ENCODE measurements at places on chromosomes 3 and 15.

- DNase-seq: no peak
Measured at GRCh38 chr3:177928172-177928873, 607.9 kb upstream of the KCNMB2 start.

- no peak for DNase-seq
Measured at GRCh38 chr3:159649951-159650350, 338.7 kb upstream of the IL12A start.

DNA sequence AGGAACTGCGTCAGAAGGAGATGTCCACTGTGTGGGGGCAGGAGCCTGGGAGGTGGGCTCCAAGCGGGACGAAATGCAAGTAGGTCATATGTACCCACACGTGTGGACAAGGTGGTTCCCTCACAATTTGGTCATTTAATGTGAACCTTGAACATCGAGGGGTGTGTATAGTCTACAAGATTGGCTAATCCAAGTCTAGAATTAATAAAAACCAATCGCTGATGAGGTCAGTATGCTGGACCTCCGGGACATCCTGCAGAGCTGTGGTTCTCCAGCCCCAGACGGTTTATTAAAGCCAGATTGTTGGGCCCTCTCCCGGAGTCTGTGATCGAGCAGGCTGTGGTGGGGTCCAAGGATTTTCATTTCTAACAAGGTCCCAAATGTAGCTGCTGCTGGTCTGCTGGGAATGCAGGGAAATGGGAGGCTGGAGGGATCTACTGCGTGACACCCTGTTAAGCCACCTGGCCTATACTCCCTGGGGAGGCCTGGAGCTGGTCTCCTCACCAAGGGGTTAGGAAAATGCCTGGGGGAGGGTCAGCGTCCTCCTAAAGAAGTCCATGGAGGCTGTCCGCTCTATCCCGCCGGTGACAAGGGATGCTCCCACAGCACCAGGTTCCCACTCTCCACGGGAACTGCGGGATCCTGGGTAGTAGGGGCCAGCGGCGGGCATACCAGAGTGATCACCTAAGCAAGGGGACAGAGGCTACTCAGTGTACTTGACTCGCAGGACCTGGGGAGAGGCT is 25.1 kb downstream of the PCSK6 start:
- no peak for DNase-seq

- DNase-seq: no peak
Measured at GRCh38 chr3:37864904-37865303, 3.2 kb downstream of the CTDSPL start.

DNA sequence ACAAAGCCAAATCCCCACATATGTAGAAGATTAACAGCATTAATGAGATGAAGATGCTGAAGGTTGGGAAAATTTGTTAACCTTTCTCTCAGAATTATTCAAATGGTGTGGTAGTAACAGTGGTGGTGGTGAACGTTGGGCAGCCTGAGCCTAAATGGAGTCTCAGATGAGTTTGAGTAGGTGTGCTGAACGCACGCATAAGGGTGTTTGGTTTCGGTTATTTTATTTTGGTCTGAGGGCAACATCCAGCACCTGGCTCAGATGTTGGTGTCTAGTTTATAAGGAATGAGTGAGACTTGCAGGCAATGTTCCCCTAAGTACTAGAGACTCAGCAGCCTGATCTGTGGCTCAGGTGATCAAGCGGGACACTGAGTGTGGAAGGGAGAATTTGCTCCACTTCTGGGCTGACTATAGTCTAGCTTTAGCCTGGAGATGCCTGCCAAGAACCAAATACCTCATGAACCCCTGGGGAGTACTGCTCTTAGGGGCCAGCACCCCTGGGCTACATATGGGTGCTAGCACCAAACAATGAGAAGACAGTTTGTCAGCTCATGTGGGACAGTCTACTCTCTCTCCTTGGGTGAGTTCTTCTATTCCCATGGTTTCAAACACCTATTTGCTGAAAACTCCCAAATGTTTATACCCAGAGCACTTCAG is 39.5 kb upstream of the ATP2C1 start:
- DNase-seq: no peak

GRCh38 chr3:70108072-70108471 is 108.5 kb downstream of the SAMMSON start:
- no peak for DNase-seq

- no peak for DNase-seq
Measured at GRCh38 chr3:185685231-185686035, 99.3 kb downstream of the SENP2 start.

DNA sequence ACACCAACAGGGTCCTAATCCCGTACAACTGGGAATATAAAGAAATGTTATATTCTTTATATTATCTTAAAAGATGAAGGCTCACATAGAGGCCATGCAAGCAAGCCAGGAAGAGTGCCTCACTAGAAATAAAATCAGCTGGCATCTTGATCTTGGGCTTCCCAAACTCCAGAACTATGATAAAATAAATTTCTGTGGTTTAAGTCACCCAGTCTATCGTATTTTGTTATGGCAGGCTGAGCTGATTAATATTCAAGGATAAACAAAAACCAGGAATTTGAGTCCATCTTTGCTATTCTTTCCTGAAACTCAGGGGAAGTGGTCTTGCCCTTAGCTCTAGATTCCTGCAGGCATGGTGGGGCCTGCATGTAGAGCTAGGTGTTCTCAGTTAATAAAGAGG is 42.7 kb downstream of the ATOSA start:
- no peak for DNase-seq

- DNase-seq: no peak
Measured at GRCh38 chr3:87276484-87276883, at the start of gene POU1F1. Gene POU1F1, minus strand, starts transcription at chr3:87276584. Its CDS starts 122 bp downstream, at chr3:87276462.

DNA sequence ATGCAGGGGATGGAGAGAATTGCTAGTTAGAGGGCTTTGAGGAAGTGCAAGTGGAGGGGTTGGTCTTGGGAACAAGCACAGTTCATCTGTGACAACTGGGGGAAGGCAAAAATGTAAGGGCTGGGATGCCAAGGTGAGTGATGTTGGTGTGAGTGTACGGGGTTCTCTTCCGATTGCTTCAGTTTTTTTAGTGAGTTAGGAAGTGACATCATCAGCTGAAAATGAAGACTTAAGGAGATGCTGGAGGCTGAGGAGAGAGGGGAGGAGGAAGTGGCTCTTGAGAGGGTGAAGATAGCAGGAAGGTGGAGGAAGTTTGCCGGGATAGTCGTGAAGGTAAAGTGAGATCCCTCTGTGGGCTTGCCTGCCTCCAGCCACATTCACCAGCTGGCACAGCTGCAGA is 12.7 kb downstream of the TICRR start:
- DNase-seq: peak; percentile 21

GRCh38 chr3:177591379-177591778 is 394.1 kb upstream of the TBL1XR1 start:
- DNase-seq: no peak

GRCh38 chr3:39332525-39332924 is 3.0 kb downstream of the CCR8 start:
- DNase-seq: no peak

DNA sequence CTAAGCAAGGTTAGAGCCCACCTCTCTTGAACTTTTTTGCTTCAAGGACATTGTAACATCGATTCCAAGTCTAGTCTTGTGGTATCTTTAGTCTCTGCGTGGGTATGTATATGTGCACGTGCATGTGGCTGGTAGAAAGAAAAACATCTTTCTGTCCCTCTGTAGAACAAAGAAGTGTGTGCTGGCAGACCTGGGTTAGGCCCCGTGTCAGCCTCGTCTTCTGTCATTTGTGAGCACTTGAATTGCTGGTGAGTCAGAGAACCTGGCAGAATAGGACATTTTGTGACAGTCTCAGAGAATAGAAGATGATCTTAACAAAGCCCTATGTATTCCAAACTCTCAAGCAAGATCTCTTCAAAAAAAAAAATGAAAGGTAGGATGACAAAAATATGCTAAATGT is 102.2 kb upstream of the ATP10A start:
- no peak for DNase-seq

- no peak for DNase-seq
Measured at GRCh38 chr15:57146506-57147201, 228.2 kb downstream of the TCF12 start.

GRCh38 chr3:11610044-11610671 is 33.6 kb downstream of the VGLL4 start:
- peak; percentile 71 for DNase-seq

- peak; percentile 10 for DNase-seq
Measured at GRCh38 chr3:117252208-117252607, 542.6 kb downstream of the TUSC7 start.

GRCh38 chr3:73319179-73319769 is 257.8 kb downstream of the EBLN2 start:
- DNase-seq: no peak

GRCh38 chr15:73317651-73318462 is 50.9 kb downstream of the HCN4 start:
- DNase-seq: no peak

- DNase-seq: no peak
Measured at GRCh38 chr3:159451482-159451881, 537.2 kb upstream of the IL12A start.

GRCh38 chr15:100918034-100918689 is 995 bp upstream of the LRRK1 start:
- no peak for DNase-seq

GRCh38 chr3:86973440-86973839 is 17.5 kb downstream of the VGLL3 start:
- no peak for DNase-seq

- DNase-seq: no peak
Measured at GRCh38 chr3:171437115-171437756, 23.0 kb downstream of the TNIK start.

DNA sequence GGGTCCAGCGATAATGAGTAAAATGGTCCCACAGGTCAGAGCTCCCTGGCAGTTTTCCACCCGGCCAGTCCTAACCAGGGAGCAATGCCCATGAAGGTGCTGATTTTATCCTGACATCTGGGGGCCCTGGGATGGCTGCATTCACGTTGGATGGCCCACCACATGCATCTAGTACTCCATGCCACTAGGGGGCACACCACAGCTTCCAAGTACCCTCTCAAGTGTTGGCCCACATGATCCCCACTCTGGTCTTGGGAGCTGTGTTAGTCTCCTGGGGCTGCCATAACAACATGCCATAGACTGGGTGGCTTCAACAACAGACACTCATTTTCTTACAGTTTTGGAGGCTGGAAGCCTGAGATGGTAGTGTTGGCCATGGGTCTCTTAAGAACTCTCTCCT is 225.5 kb downstream of the SLCO3A1 start:
- no peak for DNase-seq

DNA sequence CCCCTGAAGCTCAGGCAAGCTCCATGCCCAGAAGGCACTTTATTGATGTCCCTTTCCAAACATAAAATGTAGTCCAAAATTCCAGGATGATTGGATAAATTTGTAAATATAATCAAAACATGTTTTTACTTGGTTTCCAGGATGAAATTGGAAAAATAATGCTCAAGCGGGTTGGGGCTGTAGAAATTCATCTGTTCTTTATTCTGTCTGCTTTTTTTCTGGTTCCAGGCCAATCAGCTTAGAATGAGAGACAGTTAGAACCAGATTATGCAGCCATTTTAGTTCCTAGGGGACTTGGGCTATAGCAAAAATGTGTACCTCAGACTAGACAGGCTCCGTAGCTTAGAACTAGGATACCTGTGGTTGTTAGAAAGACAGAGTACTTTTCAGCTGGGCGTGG is 450.8 kb downstream of the MCTP2 start:
- no peak for DNase-seq

DNA sequence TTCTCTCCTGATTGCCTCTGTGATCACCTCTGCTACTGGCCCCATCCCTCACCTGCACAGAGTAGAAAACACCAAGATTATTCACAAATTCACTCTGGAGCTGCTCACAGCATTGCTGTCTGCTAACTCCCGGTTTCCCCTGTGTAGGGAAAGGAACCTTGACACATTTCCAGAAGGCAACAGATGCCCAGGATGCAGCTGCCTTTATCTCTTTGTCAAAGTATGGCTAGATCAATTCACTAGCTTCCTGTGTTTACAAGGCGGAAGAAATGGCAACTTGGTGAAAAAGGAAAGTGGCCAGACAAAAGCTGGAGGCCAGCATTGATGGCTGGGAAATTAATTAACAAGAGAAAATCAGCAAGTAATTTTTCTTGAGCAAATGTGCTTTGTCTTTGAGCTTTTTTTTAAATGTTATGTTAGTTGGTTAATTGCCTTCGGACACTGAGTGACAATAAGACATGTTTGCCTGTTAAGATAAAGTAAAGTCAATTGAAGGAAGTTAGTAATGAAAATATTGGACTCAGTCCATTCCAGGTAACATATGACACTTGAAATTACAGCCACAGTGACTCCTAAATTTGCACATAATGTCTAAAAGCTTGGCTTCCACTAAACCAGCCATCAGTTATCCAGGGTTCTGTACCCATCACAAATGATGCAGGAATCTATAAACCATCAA is 394.6 kb upstream of the IL12A start:
- no peak for DNase-seq

GRCh38 chr15:59294574-59295260 is 78.0 kb downstream of the MYO1E start:
- DNase-seq: peak; percentile 95

- DNase-seq: no peak
Measured at GRCh38 chr3:46029953-46030543, 2.8 kb upstream of the XCR1 start.

- DNase-seq: no peak
Measured at GRCh38 chr3:80807577-80807976, 953.9 kb downstream of the GBE1 start.

DNA sequence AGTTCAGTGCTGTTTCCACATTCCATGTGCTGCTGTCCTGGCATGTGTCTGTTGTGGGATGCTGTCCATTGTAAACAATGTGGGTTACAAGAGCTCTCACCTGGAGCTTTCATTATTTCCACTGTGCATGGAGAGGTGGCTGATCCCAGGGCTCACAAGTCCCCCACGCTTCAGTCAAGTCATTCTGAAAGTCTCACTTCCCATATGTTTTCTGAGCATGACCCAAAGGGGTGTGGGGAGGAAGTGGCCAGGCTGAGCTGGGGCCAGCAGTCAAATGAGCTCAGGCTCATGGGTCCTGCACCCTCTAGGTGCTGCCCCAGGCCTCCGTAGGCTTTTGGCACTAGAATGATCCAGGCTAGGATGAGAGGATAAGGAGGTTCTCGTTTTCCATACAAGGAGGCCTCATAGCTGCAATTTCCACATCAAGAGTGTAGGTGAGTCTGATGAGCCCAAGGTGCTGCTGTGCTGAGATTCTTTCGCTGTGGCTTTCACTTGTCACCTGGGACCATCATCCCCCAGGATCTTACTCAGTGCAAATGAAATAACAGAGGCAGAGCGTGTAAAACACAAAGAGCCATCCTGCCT is 22.0 kb downstream of the STARD5 start:
- no peak for DNase-seq

- no peak for DNase-seq
Measured at GRCh38 chr3:40317061-40317855, 7.8 kb downstream of the EIF1B start.

GRCh38 chr3:101637451-101637850 is 39.5 kb downstream of the ZBTB11 start:
- no peak for DNase-seq

DNA sequence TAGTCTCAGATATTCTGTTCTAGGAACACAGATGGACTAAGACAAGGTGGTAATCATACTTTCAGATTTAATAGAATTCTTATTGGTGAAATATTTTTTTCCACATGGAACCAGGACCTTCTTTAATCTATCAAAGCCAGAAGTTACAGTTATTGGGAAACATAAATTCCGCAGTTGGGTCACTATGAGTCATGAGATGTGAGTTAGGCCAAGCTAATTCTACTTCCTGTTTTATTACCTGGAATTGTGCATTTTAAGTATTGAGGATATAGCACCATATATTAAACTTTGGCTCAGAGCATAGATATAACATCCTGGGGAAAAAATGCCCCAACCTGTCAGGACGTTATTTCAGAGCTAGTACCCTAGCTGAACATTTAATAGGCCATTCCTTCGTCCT is 96.4 kb upstream of the P3H2 start:
- no peak for DNase-seq

- DNase-seq: no peak
Measured at GRCh38 chr3:110332629-110333028, 739.0 kb upstream of the NECTIN3 start.
